Calu3 (cell line): ENCODE measurements at places on chromosomes 1 and 21. TPM values are rescaled to one million over a fixed set of nuclear protein-coding genes. Genes with fewer than 3 reads are reported as not detected.

Gene TAL1
- not detected in 2 replicates for total RNA-seq

Gene SIK1
- total RNA-seq, result 19.7 and 20.2 TPM in 2 replicates

Gene NTMT2
- not detected in 2 replicates for total RNA-seq

Gene FCRL2
- 0.14 and 0.47 TPM in 2 replicates for total RNA-seq

GRCh38 chr1:201537028-201537427 is 1.9 kb upstream of the NAV1 start:
- H3K4me1 ChIP-seq, result peaks cover 64% of the 10 kb centered on the region
- H3K27me3 ChIP-seq, result no peaks in the 10 kb centered on the region
- no peak overlapping the region for H3K27ac ChIP-seq

DNA sequence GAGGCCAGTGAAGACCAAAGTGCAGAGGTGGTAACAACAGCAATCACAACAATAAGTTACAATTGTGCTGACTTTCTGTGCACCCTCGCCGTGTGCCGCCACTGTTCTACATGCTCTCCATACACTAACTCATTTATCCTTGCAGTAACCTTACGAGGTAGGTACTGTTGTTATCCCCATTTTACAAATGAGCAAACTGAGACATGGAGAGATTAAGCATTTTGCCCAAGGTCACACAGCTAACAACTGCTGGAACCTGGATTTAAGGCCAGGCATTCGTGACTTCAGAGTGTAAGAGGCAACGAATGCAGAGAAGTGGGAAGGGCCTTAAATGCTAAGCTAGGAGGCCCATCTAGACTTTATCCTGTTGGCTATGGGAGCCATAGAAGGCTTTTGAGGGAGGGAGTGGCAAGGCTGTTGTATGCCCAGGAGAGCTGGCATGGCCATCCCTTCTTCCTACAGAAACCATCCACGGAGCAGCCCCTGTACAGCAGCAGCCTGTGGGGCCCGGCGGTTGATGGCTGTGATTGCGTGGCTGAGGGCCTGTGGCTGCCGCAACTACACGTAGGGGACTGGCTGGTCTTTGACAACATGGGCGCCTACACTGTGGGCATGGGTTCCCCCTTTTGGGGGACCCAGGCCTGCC is 36.6 kb downstream of the AZIN2 start:
- H3K36me3 ChIP-seq, result no peaks in the 10 kb centered on the region
- H3K27me3 ChIP-seq, result peaks cover 11% of the 10 kb centered on the region
- no peak for DNase-seq
- no peak overlapping the region for H3K4me3 ChIP-seq

- H3K27ac ChIP-seq, result no peak overlapping the region
- H3K27me3 ChIP-seq, result no peaks in the 10 kb centered on the region
- peaks cover 9% of the 10 kb centered on the region for H3K36me3 ChIP-seq
- H3K4me1 ChIP-seq, result no peaks in the 10 kb centered on the region
- no peak overlapping the region for H3K4me3 ChIP-seq
These were observed 32.4 kb downstream of the PRPF38A start for GRCh38 chr1:52436817-52437216.

DNA sequence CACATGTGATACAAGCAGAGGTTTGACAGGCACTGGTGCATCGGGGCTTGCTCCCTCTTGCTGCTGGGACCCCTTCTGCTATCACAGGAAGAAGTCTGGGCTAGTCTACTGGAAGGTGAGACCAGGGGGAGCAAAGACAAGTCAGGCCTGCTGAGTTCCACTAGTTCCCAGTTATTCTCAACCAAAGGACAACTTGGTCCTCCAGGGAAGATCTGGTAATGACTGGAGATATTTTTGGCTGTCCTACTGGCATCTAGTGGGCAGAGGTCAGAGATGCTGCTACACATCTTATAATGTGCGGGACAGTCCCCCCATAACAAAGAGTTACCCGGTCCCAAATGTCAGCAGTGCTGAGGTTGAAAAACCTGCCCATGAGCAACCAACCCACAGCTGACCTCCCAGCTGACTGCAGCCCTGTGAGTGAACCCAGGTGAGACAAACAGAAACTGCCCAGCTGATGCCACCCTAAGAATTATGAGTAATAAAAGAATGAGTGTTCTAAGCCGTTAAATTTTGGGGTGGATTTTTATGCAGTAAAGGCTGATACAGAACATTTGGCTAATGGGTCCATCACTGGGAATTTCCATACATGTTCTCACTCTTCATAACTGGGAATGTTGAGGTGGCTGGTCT is 71.6 kb downstream of the NENF start:
- DNase-seq, result no peak
- H3K4me1 ChIP-seq, result peaks cover 2% of the 10 kb centered on the region

- peaks cover 77% of the 10 kb centered on the region for H3K4me1 ChIP-seq
- H3K36me3 ChIP-seq, result peaks cover 31% of the 10 kb centered on the region
- no peaks in the 10 kb centered on the region for H3K27me3 ChIP-seq
These were observed 20.0 kb downstream of the S100A6 start for GRCh38 chr1:153515504-153516394.

DNA sequence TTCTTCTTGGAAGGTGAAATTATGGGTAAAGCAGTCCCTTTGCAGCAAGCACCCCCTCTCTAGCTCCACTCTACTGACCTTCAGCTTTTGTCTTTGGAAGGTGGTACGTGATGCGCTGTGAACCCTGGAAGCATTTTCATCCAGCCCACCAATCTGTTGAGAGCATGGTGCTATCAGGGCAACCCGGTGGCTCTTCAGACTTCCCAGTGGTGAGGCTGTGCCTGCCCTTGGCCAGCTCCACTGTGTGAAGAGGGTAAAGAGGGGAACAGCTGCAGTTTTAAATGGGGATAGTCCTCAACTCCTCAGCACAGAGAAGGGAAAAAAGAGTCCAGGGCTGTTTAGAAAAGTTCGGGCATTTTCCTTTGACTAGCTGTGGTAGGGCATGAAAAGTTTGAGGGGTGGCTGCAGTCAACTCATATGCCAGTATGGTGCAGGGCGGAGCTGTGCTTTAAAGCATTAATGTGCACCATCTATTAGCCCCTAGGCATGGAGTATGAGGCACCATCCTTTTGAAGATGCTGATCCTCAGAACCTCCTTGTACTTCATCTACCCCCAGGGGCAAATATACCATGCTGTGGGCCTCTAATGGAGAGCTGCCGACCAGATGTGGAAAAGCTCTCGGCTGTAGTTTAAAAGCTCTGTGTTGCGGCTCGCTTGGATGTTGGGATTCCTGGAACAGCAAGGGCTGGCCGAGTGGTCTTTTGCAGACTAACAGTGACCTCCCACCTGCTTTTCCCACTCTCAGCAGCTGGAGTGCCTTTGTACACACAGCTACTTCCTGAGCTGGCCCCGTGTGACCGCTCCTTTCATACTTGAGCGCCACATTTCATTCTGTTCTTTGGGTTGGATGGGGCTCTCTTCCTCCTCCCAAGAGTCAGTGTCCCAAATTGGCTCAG is 123.0 kb downstream of the PEX14 start:
- H3K4me3 ChIP-seq, result peak overlapping the region; percentile 32
- H3K4me1 ChIP-seq, result peaks cover 34% of the 10 kb centered on the region
- H3K27me3 ChIP-seq, result no peaks in the 10 kb centered on the region
- no peak for DNase-seq
- peak overlapping the region; percentile 88 for H3K27ac ChIP-seq
